K562 (cell line): ENCODE measurements at places on chromosomes 5 and 9. TPM values are rescaled to one million over a fixed set of nuclear protein-coding genes. Genes with fewer than 3 reads are reported as not detected.
A peak's percentile ranks its signal among the peaks of the same experiment; 100 is the strongest.

The ADGRD2 gene
- not detected in 2 replicates for total RNA-seq

The RNF208 gene
- 6.6 and 6.9 TPM in 2 replicates for total RNA-seq

The TEX48 gene
- not detected in 2 replicates for total RNA-seq

The SPINK7 gene
- not detected in 2 replicates for total RNA-seq

The MARCHF11 gene
- total RNA-seq: not detected in 2 replicates

The CHSY3 gene
- not detected in 2 replicates for total RNA-seq

- DNase-seq: peak; percentile 60
These were observed 117.9 kb upstream of the MAN2A1 start for GRCh38 chr5:109571785-109572184.

DNA sequence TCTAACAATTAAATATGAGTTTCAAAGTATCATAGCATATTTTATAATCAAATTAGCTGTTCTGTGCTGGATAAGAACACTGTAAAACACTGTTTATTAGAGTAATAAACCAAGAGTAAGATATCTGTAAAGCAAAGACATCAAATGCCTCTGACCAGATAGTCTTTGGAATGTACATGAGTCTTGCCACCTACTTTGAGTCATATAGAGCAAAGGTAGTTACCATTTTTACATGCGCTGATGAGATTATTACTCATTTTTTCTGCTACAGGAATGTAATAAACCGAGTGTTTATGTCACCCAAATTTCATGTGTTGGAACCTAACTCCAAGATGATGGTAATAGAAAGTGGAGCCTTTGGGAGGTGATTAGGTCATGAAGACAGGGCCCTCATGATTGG, 654.5 kb downstream of the CETN3 start:
- DNase-seq: no peak

DNA sequence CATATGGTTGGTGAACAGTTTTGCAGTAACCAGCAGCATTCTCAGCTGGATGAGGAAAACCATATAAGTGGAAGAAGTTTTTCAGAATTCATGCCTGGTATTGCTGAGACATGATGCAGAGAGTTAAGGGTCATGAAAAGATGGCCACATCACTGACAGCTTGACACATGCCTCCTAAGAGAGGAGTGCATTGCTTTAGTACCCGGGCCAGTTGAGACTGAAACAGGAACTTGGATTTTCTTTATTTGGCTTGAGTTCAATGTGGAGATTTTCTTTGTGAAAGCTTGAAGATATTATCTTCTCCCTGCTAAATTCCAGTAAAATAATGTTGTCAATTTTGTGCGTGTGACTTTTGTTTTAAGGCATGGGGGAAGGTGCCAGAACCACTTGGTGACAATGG, 35.8 kb downstream of the HACD4 start:
- no peak for DNase-seq

- no peak for DNase-seq
These were observed 320.2 kb downstream of the RFX3 start for GRCh38 chr9:3205421-3206095.

GRCh38 chr9:23611869-23612268, 214.2 kb downstream of the ELAVL2 start:
- DNase-seq: no peak

DNA sequence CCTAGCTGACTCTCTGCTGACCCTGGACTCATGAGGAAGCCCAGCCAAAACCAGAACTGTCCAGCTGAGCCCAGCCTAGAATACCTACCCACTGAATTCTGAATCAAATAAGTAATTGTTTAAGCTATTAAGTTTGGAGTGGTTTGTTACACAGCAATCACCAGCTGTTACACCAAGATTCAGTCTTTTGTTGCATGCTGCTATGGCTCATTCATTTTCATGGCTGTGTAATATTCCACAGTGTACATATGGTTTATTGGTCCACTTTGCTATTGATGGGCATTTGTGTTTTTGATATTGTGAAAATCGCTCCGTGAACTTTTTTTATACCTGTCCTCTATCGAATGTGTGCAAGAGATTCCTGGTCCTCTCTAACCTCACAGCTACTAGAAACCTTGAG, 156.4 kb downstream of the FGF18 start:
- no peak for DNase-seq

DNA sequence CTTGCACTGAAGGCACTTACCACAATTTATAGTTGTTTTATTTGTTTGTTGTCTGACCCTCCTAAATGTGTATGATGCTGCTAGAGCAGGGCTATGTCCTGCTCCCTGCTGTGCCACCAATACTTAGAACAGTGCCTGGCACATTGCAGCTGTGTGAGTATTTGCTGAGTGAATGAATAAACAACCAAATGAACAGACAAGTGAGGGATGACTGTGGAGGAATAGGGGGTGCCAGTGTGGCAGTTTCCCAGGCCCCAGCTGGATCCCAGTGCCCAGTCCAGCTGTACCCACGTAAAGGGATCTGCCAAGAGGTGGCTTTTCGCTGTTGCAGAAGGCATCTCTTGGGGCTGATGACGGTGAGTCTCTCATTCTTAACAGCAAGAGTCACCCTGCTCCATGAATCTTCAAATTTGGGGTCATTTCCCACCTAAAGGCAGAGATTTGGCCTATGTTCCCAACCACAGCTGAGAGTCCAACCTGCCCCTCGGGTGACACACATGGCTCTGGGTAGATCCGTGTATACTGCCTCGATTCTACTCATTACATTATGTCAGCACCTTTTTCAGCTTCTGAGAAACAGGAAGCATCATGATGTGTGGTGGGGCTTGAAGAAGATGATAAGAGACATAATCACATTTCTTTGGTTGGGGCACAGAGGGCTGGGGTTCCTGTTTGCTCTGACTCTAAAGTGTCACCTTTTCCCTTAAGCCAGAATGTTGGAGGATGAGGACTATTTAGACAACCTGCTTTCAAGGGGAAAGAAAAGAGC, 14.3 kb downstream of the IL5 start:
- DNase-seq: peak; percentile 54

GRCh38 chr9:86639899-86640379, 285.7 kb upstream of the TUT7 start:
- DNase-seq: no peak

DNA sequence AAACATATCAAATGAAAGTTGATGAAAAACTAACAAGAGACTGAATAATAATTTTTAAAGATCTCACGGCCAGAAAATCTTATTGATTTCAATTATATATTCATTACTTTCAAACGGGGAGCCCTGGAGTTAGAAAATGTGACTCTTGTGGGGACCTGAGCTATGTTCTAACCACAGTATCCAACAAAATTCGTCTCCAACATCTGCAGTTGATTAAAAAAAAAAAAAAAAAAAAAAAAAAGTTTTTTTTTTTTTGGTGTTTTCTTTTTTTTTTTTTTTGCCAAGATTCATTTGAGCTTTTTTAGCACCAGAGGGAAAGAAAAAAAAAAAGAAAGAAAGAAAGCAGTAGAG, 144.3 kb upstream of the PIK3R1 start:
- DNase-seq: no peak

DNA sequence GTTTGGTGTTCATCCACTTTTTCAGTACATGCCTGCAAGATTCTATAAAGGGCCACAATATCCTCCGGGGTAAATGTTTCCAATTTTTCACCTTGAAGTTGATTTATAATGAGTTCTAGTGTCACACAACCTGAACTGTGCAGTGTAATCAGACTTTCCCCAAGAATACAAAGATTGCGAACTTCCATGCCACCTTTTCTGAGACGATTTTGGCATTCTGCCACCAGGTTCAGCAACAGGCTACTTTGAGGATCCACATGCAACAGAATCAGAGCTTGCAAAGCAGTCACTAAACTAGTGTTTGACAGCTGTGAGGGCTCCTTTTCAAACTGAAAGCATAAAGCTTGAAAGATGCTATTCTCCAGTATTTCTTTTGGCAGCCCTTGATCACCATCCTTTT, 1.6 kb downstream of the FASTKD3 start:
- DNase-seq: peak; percentile 35

DNA sequence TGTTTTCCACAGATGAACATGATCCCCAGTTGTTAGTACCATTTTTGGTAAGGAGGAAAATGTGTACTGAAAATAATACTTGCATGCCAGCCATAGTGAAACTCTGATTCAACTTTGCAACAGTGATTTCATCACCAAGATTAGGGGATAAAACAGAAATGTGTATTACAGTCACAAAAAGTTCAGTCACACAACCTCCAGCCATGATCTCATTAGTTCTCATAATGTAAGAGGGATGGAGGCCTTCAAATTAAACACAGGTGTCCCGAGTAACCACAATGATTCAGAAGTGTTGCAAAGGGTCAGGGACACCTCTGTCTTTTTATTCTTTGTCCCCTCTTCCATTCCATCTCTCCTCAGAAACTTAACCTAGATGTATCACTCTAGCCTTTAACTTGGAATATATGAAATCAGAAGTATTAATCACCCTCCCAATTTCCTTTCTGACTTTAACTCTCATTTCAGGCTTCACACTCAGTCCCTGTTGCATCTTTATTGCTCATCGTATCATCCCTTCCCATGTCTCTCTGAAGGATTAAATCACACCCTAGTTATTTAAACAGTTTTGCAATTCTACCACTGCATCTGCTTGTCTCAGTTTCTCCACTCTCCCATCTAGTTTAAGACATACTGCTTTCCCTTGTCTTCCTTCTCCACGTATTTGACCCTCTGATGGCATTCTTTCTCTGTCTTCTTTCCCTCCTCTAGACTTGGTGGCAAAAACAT, 291.2 kb downstream of the ADAMTS6 start:
- no peak for DNase-seq

DNA sequence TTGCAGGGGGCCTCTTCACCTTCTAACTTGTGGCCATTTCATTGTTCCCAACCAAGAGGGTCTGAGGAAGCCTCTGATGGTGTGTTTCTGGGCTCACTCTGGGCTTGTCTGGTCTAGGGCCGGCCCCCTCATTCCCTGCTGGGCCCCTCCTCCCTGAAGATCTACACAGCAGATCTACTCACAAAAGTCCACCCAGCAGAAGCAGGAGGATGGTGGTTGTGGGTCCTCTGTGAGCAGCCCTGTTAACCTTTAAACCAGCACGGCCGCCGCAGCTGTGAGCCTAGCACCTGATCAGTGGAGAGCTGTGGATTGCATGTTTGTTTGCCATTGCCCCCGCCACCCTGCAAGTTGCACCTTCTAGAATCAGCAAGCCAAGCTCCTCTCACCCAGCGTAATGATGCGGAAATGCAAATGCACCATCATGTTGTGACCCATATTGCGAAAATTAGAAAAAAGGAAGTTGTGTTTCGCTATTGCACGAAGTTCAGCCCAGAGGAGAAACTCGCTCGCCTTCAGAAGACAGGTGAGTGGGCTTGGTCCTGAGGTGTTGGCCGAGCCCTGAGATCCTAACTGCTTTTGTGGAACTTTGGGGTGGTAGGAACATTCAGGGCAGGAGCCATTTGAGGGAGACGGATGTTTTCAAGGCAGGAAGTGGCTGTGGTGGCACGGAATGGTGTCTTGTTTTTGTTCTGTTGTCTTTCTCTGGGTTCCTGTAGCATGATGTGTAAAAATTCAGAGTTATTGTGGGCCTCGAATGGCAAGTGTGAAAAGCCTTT, 16.7 kb downstream of the FGD3 start:
- DNase-seq: no peak

- DNase-seq: no peak
These were observed 154.1 kb downstream of the CARTPT start for GRCh38 chr5:71873191-71873591.

- peak; percentile 62 for DNase-seq
These were observed 55.6 kb upstream of the LMX1B start for GRCh38 chr9:126558051-126558665.

DNA sequence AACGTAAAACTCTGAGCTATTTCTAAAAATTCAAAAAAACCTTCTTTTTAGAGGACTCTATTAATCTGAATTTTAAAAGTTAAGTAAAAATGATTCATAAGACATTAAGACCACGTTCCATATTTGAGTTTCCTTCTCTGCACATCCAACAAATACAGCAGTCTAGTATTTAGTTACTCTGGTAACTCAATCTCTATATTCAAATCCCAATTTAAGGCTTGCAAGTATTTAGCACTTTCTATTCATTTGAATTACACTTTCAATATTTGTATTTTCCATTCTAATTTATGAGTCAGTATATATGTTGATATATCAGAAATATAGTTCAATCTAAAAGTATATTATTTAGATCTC, 17.7 kb downstream of the RFX3 start:
- DNase-seq: no peak

DNA sequence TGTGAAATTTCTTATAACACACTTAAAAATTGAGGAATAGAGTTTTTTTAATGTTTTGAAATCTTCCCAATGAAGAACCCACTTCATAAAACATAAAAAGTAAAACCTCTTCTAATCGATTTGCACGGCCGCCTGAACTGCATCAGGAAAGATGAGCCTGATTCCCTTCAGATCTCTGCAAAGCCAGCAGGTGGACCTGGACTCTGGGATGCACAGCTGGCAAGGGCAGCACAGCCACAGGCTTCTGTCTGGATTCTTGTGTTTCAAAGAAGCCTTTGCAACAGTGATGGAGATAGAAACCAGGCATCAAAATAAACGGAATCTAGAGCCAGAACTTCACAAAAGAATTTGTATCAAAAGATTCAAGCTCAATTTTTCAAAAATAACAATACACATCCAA, 36.0 kb upstream of the SPATA31C2 start:
- no peak for DNase-seq

DNA sequence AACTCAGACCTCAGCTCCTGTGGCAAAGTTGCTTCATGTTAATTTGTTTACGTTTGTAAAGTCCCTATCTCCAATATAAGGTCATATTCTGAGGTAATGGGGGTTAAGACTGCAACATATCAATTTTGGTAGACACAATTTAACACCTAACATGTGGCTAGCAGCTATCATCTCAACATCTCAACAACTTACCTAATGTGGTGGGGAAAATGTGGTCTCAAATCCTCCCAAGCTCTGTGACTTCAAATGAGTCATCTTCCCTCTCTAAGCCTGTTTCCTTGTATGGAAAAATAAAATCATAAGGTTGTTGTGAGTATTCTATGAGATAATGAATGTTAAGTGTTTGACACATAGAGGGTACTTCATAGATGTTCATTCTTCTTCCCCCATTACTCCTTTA, 443.3 kb downstream of the CDK5RAP2 start:
- DNase-seq: no peak

DNA sequence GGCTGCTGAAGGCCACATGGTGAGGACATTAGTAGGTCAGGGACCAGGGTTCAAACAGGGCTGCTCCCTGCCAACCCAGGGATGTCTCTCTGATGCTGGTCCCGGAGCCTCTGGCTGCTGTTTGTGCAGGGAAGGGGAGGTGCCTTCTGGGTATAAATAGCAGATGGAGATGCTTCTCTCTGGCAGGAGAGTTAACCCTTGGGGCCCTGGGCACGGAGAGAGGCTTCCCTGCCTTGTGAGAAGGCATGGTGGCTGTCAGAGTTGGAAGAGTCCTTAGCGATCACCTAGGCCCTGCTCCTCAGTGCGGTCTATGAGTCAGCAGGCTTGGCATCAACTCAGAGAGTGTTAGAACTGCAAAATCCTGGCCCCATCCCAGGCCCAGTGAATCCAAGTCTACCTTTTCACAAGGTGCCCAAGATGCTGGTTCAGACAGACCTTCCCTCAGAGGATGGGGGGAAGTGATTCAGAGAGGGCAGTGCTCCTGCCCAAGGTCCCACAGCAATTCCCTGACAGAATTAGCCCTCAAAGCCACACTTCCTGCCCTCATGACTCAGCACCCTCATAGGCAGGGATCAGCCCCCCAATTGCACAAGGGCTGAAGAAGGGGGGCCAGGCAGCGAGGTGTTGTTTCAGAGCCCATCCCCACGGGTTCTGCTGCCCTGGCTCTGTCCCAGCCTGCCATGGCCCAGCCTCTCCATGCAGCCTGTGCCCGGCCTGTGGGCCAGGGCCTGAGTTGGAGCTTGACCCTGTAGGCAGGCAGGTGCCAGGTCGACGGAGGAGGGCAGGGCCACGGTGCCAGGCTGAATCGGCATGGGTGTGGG, 25.6 kb downstream of the CAMK2A start:
- no peak for DNase-seq

- DNase-seq: peak; percentile 28
These were observed 1.4 kb downstream of the ZSWIM6 start for GRCh38 chr5:61333321-61333953.

- DNase-seq: no peak
These were observed 182.7 kb upstream of the PPP1R26 start for GRCh38 chr9:135296735-135297455.
